ENCODE measurements at places on chromosomes 1 and 21.

DNA sequence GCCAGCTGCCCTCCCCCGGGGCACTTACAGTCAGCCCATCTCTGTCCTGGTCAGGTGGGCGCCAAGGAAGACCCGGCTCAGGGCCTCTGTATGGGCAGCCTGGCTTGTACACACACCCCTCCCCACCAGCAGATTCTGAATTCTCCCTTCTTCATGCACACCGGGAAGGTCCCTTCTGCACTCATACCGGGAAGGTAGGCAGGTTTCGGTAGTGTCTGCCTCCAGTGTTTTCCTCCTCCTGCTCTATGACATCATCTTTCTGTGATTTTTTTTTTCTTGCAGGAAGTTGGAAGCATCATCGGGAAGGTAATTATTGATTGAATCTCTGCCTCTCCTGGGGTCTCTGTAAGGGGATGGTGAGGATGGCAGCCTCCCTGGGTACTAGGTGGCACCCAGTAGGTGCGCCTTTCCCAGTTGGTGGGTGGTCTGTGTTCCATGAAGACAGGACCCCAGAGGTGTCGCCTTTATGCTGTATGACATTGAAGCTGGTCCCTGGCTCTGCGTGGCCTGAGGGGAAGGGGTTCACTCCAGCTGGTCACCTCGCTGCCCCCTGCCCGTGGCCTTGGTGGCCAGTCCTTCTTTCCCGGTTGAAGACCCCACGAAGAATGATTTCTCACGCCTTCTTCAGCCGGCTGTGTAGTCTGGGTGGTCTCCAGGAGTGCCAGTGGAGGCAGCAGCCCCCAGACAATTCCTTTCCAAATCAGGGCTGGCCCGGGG is 82.1 kb upstream of the COL6A1 start:
- DNase-seq, result no peak

GRCh38 chr1:213987422-213987926 is 299 bp upstream of the PROX1 start:
- DNase-seq, result no peak

DNA sequence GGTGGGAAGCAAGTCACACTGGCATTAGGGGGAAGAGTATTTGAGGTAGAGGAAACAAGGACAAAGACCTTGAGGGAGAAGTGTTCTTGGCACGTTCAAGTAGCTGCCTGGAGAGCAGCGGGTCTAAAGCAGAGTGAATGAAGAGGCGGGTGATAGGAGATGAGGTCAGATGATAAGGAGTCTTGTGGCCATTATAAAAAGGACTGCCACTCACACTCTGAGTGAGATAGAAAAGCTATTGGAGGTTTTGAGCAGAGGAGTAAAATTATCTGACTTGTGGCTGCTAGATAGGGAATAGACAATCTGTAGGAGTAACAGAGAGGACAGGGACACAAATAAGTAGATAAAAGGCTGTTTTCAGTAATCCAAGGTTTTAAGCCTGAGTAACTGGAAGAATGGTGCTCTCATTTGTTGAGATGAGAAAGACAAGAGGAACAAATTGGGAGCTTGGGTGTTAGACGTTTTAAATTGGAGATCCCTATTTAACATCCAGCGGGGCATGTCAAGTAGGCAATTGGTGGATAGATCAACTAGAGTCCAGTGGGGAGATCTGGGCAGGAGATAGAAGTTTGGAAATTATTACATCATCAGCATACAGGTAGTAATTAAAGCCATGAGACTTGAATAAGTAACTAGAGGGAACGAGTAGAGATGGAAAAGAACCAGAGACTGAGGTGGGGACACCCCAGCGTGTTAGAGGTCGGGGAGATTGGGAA is 43.7 kb downstream of the HENMT1 start:
- no peak for DNase-seq

GRCh38 chr1:241519308-241520079 is at the start of gene FH:
FH (minus strand) TSS chr1:241519755; CDS start chr1:241519722, 33 bp downstream.
- DNase-seq, result peak; percentile 92

DNA sequence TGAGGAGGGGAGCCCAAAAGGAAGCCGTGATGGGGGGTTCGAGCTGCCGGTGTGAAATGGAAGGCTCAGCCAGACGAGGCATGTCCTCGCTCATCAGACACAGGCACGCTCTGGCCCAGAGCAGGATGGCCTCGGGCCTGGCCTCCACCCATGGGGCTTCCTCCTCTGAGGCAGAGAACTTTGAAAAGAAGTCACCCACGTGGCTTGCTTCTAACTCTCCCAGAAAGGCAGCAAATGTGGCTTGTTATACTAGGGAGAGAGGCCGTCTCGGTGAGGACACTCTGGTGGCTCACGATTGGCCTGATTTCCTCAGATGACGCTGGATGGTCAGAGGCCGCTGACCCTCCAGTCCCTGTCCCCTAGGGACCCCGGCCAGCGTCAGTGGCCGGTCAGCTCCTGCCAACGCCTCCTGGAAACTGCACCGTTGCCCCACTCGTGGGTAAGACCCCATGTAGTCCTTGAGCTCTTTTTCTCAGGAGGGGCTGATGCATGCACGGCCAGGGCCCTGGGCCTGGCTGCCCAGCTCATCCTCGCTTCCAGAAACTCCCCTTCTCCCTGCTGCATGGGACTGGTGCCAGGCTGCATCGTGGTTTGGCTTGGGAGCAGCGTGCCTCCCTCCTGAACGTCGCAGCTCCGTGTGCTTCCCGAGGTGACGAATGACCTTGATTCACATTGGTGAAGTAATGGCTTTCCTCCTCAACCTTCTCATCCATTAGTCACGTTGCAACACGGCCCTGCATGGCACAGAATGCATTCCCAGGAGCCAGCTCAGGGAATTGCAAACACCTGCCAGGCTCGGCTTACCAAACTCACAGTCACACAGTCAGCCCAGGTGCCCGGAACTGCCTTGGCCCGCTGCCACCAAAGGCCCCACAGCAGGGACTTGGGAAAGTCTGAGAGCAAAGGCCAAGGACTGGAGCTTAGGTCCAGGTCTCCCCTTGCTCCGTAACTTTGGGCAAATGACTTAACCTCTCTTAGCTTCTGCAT is 58.8 kb downstream of the TOMM20 start:
- DNase-seq, result no peak

GRCh38 chr1:1609822-1610485 is 5.3 kb upstream of the MIB2 start:
- DNase-seq, result no peak

GRCh38 chr1:228647523-228648444 is 87.5 kb upstream of the RHOU start:
- peak; percentile 52 for DNase-seq

DNA sequence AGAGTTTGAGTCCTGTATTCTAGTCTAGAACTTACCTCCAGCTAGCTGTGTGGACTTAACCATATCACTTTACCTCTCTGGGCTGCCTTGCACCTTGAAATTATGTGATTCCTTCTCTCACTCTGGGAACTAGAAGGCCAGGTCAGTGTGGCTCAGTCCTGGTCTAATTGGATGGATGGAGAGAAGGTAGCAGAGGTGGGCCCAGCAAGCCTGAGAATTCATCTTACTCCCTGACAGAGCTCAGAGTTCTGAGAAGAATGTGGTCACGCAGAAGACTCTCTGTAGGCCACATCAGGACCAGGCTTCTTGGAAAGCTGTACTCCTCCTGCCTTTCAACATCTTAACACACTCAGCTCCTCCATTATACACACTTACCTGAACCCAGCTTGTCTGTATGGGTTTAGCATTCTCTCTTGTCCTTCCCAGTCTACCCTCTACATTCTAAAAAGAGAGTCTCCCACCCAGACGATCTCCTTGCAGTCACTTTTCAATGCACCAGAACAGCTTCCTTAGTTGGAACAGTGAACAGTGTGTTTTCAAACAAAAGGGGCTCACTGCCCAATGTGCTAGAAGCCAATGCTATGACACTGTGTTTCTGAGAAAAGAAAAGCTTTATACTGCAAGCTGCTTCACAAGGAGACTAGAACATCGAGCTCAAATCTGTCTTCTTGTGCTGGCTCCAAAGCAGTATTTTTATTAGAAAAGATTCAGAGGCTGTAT is 60.5 kb downstream of the CAPN9 start:
- no peak for DNase-seq

GRCh38 chr1:53116307-53116810 is 26.1 kb downstream of the SLC1A7 start:
- DNase-seq, result no peak

DNA sequence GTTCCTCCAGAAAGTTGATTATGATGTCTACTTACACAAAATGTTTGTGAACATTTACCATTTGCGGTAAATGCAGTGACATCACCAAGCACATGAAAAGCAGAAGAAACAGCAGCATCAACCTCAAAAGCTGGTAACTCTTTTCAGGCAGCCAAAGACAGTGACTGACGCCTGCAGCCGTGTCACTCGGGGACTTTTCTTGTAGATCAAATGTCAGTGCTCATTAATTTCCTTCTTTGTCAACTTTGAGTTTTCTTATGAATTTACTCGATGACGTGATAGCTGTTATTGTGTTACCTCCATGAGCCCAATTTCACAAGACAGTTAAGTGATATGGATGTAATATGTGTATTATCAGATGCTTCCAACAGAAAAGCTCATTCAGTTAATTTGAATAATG is 92.5 kb downstream of the RIPK4 start:
- DNase-seq, result no peak

DNA sequence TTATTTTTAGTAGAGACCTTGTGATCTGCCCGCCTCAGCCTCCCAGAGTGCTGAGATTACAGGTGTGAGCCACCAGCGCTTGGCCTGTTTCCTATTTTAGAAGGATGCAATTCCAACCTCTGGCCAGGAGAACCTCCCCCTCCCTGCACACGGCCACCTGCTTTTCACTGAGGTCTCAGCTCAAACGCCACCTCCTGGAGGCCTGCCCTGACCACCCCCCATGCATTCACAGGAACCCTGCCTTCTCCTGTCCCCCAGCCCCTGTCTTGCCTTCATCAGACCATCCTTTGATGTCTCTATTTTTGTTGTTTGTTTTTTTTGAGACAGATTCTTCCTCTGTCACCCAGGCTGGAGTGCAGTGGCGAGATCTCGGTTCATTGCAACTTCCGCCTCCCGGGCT is 2.3 kb downstream of the SRM start:
- DNase-seq, result no peak

DNA sequence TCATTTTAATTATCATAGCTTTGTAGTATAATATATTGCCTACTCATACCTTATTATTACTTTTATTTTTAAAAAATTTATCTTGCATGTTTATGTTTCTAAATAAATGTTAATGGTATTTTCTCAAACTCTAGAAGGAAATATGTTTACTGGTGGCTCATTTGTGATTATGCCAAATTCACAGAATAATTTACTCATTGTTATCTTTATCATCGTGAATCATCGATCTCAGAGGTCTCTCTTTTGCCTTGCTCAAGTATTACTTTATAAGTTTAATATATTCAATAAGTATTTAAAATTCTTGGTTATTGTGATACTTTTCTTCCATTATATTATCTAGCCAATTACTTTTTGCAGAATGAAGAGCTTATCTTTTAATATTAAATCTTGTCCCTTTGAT is 836.7 kb upstream of the ADAMTS5 start:
- no peak for DNase-seq

- no peak for DNase-seq
Measured at GRCh38 chr1:43687301-43688108, 19.8 kb upstream of the ST3GAL3 start.

DNA sequence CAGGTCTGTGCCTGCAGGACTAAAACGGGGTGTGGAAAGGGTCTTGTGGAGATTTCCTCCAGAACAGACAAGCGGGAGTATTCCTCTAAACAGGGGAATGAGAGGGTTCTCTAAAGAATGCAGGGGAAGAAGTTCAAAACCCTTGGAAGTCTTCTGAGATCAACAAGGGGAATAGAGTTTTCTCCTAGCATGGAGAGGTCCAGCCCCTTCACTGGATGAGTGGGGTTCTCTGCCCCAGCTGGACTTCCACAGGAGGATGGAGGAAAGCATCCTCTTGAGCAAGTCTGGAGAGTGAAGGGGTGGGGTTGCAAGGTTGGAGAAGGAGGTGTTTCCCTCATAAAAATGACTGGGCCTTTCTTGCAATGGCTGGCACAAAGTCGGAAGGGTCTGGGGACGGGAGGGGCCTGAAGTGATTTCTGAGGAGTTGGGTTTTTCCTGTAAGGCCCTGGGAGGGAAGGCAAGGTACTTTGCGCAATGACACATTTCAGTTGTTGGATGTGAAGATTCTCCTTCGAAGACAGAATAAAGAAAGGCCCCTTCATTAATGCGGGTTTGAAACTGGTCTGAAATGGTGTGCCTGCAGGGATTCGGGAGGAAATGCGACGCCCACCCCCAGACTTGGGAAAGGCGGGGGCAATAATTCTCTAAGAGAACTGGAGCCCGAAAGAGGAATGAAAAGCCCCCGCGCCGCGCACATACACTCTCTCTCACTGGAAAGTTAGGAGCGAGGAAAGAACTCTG is 884 bp downstream of the SPATA6 start:
- no peak for DNase-seq

GRCh38 chr1:31584869-31585735 is 8.8 kb downstream of the TINAGL1 start:
- DNase-seq, result no peak

DNA sequence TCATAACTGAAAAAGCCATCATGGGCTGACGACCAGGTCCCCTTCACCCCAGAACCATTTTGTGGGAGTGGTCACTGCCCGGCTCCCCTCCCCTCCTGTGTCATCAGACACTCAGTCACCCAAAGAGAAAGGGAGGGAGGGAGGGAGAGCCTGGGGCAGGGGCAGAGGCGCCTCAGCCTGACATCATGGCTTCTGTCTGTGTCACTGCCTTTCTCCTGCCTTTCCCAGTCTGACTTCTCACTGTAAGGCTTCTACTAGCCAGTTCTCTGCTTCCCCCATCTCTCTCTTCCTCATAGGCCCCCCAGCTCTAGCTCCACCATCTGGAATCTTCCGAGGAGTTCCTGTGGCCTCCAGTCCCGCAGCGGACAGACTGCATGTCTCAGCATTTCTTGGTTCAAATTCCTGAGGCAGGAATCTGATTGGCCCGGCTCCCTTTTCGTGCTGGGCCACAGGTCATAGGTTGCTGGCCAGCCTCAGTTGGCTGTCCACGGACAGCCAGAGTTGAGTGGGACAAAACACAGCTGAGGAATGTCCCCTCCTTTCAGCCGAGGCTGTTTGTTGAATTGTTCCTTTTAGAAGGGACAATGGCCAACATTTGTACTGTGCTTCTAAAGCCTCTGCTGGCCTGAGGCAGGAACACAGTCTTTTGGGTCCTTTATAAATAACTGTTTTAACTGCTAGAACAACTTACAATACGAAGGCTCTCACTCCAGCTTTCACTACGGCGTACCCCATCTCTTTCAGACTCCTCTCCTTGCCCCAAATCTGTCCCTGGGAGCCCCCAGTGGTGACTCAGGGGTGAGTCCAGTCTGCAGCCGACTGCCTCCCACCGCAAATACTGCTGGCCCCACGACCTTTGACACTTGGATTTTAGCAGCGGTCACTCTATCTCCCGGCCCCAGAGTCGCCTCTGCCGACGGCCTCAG is 18.7 kb upstream of the KANK4 start:
- peak; percentile 61 for DNase-seq
